ENCODE measurements at places on chromosomes 7 and 10.

GRCh38 chr10:97827702-97828291, 21.8 kb upstream of the GOLGA7B start:
- no peak for DNase-seq

DNA sequence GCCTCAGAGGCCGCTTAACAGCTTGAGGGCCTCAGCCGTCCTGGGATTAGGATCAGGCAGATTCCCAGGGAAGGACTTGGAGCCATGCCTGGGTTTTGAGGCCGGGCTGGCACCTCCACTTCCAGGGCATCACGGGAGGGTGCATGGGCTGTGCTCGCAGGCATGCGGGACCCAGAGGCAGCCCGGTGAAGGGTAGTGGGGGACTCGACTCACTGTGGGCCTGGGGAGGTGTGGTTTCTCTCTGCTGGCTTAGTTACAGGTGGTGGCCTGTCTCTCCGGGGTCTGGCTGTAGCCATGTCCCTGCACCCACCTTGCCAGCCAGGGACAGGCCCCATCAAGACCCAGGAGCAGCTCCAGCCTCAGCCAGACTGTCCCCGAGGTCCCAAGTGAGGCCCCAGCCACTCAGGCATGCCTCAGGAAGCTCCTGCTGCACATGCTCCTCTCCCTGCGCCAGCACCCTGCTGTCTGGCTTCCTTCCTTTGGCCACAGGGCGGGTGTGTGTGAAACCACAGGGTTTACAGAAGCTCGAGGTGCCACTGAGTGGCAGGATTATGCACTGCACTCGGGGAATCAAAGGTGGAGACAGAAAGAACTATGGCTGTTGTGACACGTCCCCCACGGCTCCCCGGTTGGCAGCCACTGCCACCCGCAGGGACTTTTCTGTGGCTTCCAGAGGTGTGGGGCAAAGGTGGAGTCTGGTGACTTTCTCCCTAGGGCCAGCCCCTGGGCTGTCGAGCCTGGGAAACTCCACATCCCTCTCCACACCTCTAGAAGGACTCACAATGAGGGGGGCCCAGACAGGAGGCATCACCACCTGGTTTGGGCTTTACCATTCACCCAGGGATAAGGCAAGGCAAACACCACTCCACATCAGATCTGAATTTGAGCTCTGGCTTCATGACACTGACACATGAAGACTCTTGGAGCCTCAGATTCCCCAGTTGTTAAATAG, 19.7 kb downstream of the GOLGA7B start:
- peak; percentile 60 for DNase-seq

GRCh38 chr7:18235819-18236218, 208.2 kb upstream of the PRPS1L1 start:
- no peak for DNase-seq

DNA sequence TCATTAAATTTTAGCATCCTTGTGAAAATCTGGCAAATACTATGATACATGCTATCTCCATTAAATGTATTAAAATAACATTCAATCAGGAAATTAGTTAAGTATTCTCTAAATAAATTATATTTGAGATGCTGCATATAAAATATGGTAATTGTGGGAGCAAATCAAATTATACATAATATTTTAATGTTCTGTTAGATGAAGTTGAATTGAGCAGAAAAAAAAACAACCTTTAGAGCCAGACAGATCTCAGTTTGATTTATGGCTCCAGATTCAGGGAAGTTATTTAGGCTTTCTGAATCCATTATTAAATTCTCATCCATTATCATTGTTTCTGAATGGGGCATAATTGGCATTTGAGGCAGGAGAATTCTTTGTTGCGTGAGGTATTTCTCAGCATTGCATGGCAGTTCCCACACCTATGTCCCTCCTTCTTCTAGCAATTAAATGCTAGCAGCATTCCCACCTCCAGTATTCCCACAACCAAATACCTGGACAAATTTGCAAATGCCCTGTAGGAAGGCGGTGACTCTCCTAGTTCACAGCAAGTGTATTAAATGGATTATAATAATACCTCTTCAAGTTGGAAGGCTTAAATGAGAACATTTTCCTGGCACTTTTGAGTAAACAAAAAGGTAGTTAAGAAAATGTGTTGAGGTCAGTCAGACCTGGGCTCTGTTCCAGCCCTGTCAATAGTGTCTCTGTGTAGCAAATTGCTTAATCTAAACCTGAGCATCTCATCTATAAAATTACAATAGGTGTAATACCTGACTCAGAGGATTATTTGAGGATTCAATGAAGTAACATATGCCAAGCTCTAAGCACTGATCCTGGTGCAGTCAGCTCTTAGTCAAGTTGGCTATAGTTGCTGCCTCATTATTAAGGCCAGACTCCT, 108.9 kb downstream of the RNLS start:
- DNase-seq = no peak

DNA sequence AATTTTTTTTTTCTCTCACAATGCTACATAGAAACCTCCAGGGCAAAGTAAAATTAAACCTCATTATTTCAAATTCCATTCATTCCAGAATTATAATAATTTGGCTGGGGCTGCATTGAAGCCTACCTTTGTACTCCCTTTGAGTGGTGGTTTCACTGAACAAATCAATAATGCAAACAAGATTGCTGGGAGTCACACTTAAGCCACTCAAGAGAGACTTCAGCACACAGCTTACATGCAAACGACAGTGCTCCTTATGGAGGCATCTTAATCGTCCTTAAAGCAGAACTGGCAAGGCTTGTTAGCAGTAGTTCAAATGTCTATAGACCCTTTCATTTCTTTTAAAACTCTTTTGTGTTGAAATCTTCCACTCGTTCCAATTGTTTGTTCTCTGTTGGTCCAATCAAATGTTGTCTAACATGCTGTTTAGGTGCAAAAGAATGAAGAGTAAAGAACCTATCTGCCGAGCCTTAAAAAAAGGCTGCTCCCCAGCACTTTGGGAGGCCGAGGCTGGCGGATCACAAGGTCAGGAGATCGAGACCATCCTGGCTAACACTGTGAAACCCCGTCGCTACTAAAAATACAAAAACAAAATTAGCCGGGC, 294.9 kb downstream of the FGFR2 start:
- no peak for DNase-seq

DNA sequence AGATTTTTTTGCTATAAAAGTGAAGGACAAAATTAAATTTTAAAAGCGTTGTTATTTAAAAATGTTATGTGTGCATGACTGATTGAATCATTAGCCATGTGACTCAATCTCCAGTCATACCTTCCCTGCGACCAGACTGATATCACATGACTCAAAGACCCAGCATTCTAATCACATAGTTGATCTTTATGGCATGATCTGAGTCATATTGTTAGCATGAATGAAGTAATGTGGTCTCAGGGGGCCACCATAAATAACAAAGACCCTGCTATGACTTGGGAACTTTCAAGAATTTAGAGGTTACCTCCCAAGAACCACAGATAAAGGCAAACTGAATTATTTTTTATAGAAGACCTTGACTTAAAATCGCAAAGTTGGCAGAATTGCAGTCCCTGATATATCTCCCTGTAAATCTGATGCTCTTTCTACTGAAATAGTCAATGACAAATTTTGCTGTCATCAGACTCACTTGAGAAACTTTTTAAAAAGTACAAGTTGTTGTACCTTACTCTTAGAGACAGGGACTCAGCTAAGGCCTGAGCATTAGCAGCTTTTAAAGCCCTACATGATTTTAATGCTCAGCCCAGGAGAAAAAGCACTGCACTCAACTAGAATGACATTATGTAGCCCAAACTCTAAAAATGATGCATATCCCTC, 717.3 kb downstream of the XPNPEP1 start:
- DNase-seq = no peak

DNA sequence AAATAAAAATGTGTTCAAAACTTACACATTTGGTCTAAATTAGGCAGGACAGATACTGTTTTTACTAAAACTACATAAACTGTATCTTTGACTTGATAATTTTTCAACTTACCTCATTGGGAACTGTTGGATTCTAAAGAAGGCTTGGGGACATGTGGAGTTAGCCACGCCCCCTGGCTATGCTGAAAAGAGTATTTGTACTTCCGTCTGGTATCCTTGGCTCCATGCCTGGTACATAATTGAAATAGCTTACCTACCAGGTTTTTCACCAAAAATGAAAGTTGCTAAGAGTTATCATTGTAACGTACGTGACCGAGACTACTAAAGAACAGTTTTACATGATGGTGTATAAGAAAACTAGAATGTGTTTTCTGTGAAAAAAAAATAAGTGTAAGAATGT, 604.8 kb upstream of the IGFBP3 start:
- no peak for DNase-seq

- no peak for DNase-seq
Measured at GRCh38 chr10:60310740-60311139, 78.9 kb downstream of the ANK3 start.

GRCh38 chr7:30594048-30594539, 584 bp upstream of the GARS1 start:
- DNase-seq = no peak

DNA sequence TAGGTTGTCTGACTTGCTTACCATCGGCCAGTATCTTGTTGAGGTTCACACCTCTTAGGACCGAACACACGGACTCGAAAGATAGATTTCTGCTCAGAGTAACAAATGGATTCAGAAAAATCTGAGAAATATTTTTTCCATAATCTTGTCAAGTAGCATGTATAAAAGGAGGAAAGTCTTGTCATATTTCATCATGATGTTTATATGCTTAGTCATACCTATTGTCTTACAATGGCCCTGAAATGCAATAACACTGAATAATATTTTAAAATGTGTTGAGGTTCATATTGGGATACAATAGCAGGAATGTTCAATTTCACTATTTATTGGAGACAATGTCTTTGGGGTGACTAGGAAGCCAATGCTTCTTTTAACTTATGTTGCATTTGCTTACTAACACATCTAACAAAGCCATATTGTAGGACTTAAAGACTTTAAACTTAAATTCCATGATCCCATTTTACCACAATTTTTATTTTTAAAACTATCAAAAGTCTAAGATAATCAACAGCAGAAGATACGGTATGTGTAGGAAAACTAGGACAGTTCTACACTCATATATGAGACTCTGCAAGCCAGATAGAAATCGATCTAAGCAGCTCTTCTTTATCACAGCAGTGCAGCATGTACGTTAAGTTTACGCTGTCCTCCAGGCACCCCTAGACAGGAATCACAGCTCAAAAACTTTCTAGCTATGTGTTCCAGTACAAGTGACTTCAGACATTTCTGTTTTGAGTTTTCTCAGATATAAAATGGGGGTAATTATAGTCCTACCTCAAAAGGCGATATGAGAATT, 135.7 kb upstream of the CAV2 start:
- DNase-seq = no peak

DNA sequence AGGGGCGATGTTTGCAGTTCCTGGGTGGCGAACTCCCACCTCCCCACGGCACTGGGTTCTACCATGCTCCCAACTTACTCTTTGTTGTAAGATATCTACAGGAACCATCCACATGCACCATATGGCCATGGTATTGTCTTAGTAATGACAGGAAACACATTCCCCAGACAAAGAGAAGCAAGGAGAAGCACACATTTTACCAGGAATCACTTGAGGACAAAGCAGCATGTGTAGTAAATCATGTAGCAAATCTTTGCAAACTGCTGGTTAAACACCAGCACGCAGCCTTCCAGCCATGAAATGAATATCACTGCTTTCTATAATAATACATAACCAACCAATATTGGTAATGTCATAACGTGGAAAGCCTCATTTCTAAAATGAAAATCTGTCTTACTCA, 101.2 kb downstream of the NRP1 start:
- DNase-seq = no peak

DNA sequence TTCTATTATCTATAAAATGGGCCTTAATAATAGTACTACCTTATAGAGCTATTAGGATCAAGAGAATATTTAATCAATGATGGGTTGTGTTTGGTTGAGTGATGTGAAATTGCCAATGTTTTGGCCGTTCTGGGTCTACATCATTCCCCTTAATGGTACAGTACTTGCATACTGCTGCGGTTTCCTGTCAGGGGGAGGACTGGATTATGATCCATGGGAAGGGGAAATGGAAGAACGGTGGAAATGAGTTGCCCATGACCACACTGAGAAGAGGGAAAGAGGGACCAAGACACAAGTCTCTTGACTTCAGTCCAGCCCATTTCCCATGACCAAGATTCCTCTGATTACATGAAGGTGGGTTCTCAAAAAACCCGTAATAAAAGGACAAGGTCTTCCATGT, 999 bp upstream of the MRPS24 start:
- no peak for DNase-seq

DNA sequence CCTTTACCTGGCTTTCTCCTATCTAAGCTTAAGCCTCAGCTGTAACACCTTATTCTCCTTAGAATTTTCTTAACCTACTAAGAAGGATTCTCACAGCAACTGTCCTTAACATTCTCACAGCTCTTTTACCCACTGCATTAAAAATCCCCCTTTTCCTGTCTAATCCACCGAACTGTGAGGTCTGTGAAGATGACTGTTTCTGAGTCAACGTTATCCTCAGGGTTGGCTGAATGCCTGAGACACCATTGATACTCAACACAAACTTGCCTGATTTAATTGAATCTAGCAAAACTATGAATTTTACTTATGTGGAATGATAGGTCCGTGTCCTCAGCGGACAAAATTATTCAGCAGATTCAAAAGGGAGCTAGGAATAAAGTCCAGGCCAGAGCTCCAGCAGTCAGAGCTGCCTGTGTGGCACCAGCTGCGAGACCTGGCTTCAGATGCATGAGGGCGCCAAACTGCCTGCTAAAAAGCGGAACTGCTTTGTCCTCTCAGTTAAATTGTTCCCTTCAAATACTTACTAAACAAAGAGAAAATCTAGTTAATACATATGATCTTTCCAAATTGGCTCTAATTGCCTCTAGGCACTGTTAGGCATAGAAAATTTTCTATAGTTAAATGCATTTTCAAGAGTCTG, 33.4 kb upstream of the VWDE start:
- DNase-seq = no peak

- no peak for DNase-seq
Measured at GRCh38 chr7:121259826-121260225, 69.0 kb upstream of the WNT16 start.

- DNase-seq = no peak
Measured at GRCh38 chr10:71708897-71709882, 10.4 kb downstream of the C10orf105 start.

- DNase-seq = no peak
Measured at GRCh38 chr7:122550545-122550944, 148.4 kb downstream of the RNF133 start.

DNA sequence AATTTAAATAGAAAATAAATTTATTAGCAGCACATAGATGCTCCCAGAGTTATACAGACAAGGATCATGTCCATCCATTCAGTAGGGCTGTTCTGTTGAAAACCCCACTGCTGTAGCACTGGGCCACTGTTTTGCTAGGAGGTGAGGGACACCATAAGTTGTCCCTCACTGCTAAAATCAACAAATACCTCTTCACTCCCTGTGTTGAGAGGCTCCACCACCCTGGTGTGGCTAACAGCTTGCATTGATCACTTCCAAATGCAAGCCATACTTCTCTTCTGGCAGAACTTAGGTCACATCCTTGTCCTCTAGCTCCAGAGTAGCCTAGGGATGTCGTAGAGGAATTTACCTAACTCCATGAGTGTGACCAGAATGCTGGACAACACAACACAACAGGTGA, 55.4 kb downstream of the MDFIC start:
- no peak for DNase-seq

DNA sequence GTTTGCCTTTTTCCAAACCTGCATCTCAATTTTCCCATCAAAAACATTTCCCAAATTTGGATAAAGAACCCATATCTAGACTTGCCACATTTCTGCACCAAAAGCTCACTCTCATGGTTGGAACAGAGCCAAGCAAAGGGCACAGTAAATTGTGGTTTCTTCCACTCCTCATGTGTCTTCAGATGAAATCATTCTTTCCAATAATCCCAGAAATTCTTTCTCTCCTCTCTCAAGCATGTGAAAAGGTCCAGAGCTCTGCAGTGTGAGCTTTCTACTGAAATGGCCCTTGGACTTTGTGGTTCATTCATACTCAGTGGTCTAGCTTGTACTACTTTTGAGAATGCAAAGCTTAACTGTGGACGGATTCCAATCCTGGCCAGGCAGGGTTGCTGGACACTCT, 19.8 kb downstream of the PRSS2 start:
- no peak for DNase-seq
